ENCODE measurements at places on chromosomes 4 and X.
A peak's percentile ranks its signal among the peaks of the same experiment; 100 is the strongest.

GRCh38 chrX:20711366-20711765 is 444.7 kb upstream of the RPS6KA3 start:
- DNase-seq: no peak

- DNase-seq: no peak
Measured at GRCh38 chr4:16384576-16384975, 158.3 kb upstream of the TAPT1 start.

DNA sequence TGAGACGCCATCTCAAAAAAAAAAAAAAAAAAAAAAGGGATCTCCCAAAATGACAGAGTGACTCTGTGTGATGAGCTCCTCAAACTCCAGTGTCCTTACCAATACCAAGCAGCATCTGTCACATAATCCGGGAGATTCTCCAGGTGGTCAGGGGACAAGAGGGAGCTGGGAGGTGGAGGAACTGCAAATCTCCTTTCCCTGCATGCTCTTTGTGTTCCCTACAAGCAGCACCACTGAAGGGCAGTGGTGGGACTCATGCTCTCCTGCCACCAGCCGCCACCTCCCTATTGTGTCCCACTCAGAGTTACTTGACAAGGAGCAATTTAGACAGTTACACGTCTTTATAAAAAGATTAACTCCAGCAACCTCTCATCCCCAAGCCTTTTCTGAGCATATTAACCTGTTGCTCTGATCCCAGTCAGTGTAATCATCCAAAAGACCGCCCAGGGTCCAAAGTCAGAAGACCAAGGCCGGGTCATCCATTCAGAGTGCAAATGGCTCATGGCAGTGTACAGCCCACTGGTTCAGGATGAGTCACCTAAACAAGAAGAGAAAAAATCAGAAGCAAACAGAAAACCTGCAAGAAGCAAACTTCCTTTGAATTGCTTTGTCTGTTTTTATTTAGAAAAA is 23.6 kb downstream of the MGST2 start:
- DNase-seq: no peak

GRCh38 chrX:51742586-51742985 is 656 bp upstream of the GSPT2 start:
- no peak for DNase-seq

DNA sequence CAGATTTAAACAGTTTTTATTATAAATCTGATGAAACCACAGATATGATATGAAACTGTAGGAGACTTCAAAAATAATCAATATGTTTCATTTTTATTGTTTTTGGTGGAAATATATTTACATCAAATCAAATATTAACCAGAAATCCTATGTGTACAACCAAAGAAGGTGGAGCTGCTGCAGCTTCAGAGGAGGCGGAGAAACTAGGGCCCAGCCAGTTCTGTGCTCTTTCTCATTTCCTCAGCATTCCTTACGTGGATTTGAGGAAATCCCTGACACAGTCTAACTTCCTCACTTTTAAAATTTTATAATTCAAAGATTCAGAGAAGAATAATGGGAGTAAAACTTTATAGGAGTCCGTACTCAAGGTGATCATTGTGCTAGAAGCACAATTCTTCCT is 610.7 kb upstream of the CPXCR1 start:
- DNase-seq: no peak

- DNase-seq: no peak
Measured at GRCh38 chr4:124133753-124134152, 578.8 kb downstream of the ANKRD50 start.

GRCh38 chrX:17621566-17622270 is 115.6 kb upstream of the SCML1 start:
- no peak for DNase-seq

DNA sequence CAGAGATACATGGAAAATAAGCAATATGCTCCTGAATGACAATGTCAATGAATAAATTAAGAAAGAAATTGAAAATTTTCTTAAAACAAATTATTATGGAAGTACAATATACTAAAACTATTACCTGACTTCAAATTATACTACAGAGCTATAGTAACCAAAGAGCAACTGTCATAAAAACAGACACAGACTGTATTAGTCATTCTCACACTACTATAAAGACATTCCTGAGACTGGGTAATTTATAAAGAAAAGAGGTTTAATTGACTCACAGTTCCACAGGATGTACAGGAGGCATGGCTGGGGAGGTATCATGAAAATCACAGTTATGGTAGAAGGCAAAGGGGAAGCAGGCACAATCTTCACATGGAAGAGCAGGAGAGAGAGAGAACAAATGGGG is 60.0 kb upstream of the CYSLTR1 start:
- no peak for DNase-seq

- DNase-seq: no peak
Measured at GRCh38 chr4:110867981-110868720, 245.3 kb upstream of the PITX2 start.

- no peak for DNase-seq
Measured at GRCh38 chr4:111492496-111492895, 652.8 kb upstream of the FAM241A start.

GRCh38 chr4:147583876-147584275 is 33.3 kb upstream of the TMEM184C start:
- no peak for DNase-seq

DNA sequence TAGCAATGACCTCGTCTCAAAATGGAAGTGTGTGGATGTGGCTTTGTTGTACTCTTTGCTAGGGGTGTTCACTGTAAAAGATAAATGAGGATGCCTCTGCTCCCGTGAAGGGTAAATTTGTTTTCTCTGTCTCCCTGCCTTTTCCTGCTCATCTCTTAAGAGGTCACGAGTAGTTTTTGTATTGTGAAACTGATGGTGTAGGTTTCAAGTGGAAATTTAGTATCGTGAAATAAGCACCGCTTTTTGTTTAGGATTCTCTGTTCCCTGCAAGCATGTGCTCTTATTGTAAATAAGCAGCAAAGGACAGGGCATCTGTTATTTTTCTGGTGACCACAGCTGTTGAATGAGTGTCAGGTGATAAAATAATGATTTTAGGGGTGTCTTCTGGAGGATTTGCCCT is 104.6 kb downstream of the PHEX start:
- DNase-seq: no peak

GRCh38 chr4:159051245-159052071 is 51.4 kb upstream of the RAPGEF2 start:
- DNase-seq: peak; percentile 56

GRCh38 chr4:143400082-143400481 is 63.4 kb downstream of the GAB1 start:
- DNase-seq: no peak

DNA sequence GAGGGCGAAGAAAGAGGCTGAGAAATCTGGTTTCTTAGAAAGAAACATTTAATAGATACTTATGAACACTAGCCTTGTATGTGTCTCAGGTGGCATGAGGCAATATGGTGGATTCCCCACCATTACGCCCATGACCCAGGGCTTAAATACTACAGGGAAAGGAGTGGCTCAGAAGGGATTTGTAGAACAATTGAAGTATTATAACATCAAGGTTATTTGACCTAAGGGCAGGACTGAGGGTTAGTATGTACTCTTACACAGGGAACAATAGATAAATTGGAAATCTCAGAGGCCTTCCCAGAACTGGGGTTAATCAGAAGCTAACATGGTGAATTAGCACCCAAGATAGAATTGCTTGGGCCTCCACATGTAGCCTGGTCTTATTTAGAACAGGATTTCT is 11.0 kb upstream of the USP46 start:
- no peak for DNase-seq

DNA sequence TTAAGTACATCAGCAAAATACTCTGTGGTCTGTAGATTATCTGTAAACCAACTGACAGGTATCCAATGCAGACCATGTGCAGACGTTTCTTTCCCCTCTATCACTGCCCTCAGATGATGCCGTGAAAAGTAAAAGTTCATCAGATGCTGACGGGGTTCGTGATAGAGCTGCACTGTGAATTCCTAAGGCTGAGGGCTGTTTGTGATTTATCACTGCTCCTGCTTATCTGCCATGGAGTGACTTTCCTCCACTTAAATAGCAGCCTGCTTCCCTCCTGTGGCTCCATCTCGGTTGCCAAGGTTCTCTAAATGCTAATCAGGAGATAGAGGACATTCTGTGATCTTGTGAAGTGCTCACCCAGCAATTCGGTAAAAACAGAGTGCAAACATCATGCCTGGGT is 89.3 kb upstream of the SRD5A3 start:
- DNase-seq: no peak

DNA sequence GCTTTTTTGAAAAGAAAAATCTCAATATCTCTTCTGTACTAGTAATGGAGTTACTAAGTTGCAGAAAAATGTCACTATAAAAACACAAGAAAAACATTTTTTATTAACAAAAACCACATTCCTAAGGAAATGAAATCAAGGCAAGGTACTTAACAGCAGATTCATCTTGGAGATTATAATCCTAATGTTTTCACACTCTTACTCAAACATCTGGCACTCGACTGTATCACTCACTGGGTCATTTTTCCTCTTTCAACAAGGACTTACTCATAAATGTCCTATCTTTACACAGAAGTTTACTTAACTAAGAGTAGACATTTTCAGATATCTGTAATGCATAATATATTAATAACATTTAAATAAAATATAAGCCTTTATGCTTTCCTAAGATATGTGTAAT is 216.6 kb downstream of the NR3C2 start:
- no peak for DNase-seq

GRCh38 chr4:140693562-140693961 is 62.6 kb downstream of the TBC1D9 start:
- DNase-seq: no peak

DNA sequence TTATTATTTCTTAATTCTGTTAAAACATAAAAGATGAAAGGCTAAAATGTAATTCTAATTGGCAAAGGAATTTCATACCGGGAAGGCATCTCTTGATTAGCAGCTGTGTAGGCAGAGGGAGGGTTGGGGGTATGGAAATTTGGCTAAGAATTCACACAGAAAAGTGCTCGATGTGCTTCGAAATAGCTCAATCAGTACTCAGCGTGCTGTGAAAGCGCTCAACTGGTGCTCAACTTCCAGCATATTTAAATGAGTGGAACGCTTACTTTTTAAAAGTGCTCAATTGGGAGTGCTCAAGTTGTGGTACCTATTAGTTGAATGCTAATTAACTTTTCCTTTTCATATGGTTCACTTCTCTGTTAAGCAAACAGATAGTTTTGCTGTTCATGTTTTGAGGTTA is 695.9 kb upstream of the ATOH1 start:
- no peak for DNase-seq

DNA sequence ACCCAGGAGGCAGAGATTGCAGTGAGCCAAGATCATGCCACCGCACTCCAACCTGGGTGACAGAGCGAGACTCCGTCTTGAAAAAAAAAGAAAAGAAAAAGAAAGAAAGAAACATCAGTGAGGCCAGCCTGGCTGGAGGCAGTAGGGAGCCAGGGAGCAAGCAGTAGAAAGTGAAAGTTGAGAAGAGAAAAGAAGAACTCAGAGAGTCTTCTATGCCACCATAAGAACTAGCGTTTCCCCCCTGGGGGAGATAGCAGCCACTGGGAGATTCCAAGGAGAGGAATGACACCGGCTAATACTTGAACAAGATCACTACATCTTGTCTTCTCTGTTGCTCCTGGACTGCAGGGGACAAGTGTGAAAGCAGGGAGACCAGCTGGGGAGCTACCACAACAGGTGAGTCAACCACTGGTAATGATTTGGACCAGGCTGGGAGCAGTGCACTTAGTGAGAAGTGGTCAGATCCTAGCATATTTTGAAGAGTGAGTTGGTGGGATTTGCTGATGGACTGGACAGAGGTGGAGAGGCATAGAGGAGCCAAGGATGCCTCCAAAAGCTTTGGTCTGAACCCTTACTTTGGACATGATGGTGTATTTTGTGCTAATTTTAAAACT is 33.4 kb downstream of the SLC2A9 start:
- DNase-seq: no peak

GRCh38 chr4:77821775-77822174 is 2.6 kb upstream of the CNOT6L start:
- DNase-seq: no peak

Data from GM06990 (cell line).